SW 1271 (cell line): ENCODE measurements at places on chromosomes 3 and 15.

DNA sequence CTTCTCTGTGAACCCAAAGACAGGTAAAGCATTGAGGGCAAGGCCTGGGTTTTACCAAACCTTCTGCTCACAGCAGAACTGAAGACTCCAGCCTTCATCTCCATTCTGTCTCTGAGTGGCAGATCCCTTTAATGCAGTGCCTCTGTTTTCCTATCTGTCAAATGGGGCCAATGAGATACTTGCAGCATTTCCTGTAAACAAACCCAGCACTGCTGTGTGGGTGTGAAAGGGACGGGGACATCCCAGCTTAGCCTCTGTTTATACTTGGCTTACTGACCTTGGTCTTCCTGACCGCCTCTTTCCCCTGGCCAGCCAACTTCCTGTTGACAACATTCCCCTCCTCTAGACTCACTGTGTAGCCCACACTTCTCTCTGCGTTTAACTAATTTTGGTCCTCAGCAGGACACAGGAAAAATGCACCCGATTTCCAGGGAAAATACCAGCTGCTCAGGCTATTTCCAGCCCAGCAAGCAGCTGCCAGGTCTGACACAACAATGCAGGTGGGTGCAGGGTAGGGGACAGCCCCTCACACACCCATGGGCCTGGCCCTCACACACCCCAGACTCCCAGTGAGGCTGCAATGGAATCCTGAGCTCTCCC is 105.9 kb upstream of the HERC1 start:
- no peak for DNase-seq

- DNase-seq, result no peak
These were observed 104.5 kb downstream of the VGLL4 start for GRCh38 chr3:11539218-11539617.

- DNase-seq, result no peak
These were observed 621 bp upstream of the PARP6 start for GRCh38 chr15:72272997-72273352.

GRCh38 chr3:197501496-197501878 is 54.3 kb downstream of the BDH1 start:
- DNase-seq, result peak; percentile 52

- DNase-seq, result no peak
These were observed 9.2 kb upstream of the PGPEP1L start for GRCh38 chr15:99016680-99017321.

- no peak for DNase-seq
These were observed 6.7 kb upstream of the PSTPIP1 start for GRCh38 chr15:76987896-76988860.

- no peak for DNase-seq
These were observed 18.5 kb downstream of the CNOT10 start for GRCh38 chr3:32703491-32703972.

DNA sequence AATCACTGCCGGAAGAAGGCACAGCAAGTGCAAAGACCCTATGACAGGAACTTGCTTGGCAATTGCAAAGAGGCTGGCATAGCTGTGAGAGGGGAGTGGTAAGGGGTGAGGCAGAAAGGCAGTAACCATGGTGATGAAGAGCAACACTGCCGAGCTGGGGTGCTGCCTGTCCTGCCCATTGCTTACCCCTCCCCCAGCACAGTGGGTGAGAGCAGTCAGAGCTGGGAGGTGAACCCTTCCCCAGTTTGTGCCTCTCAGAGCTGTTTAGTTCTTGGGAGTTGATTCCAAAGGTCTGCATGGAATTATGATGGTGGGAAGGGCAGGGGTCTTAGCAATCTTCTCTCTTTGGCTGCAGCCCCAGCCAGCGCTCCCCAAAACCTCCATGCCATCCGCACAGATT is 8.8 kb downstream of the TYRO3 start:
- DNase-seq, result no peak

DNA sequence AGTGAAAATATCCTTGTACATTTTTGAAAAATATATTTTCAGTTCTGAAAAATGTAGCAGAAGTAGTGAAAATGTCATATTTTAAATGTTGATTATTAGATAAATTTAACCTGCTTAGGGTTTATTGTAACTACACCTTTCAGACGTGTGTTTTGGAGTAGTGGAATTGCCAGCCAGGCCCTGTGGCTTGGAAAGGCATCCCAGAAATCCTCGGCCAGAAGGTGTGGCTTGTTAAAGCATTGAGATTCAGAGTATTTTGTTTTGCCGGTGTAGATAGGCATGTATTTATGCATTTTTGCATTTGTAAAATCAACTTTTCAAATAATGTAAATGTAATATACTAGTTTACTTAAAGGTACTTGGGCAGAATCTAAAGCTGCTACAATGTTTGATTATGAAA is 7.0 kb downstream of the EBLN2 start:
- no peak for DNase-seq

DNA sequence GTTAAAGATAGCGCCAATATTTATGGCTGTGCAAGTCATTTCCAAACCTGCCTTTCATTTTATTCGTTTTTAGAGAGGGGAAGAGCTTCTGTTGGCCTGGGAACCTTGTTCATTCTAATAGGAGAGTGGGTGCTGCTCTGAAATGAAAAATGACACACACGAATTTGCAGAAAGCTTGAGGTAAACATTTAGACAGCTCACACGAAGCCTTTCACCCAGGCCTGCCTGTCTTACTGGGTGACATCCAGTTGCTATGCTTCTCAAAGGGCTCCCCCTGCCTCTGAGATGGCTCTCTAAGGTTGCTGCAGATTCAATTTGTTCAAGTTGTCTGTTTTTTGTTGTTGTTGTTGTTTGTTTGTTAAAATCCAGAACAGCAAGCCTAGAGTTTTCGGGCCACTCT is 18.2 kb downstream of the PEX5L start:
- no peak for DNase-seq

GRCh38 chr3:52281981-52282801 is 3.7 kb upstream of the WDR82 start:
- DNase-seq, result no peak

- no peak for DNase-seq
These were observed 69.6 kb upstream of the CTNNB1 start for GRCh38 chr3:41129731-41130130.

DNA sequence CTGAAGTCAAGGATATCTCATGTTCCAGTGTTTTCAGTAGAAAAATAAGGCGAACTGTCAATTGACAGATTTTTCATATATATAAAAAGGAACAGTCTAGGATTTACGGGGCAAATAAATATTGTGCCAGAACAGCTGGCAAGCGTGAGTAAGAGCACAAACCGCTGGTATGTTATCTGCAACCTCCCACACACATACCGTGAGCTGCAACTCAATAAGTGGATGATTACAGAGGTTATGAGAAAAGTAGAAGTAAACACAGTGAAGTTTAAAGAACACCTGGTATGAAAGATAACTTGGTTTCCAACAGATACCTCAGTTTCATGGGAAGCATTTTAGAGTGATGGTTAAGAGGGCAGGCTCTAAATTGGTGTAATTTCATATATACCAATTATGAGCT is 733.4 kb downstream of the TUSC7 start:
- no peak for DNase-seq

DNA sequence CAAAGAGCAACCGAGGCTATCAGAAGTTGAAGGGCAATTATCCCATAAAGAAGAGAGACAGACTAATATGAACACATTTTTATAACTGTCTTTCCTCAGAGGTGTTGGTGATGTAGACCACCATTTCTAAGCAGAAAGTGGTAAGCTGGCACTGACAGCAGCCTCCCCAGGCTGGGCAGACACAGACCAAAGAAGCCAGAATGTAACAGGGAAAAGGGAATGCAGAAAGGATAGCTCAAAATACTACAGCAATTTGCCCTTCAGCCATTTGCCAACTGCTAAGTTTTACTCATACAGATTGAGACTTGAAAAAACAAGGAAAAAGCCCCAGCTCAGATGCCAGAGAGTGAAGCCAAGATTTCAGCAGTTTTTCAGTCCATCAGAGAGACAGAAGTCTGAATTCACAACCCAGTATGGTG is 73.5 kb upstream of the ABI3BP start:
- DNase-seq, result no peak

- DNase-seq, result no peak
These were observed 162.7 kb downstream of the GMNC start for GRCh38 chr3:190699776-190700175.

- DNase-seq, result no peak
These were observed 576.7 kb downstream of the MFSD1 start for GRCh38 chr3:159378396-159379194.

GRCh38 chr3:123424999-123425712 is 23.7 kb downstream of the ADCY5 start:
- no peak for DNase-seq

DNA sequence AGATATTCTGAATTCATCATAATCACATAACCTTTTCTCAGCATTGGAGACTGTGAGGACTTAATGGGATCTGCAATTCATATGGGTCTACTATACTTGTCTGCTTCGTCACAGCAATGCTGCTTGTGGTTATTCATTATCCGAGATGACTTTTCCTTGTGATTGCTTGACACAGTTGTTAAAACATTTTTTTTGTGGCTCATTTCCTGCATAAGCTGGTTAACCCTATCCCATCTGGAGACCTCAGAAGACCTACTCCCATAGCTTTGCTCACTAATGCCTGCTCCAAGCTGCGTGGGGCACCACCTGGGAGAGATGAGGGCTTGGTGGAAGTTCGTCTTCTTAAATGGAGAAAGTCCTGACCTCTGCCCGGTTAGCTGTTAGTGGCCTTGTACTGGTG is 360.8 kb downstream of the CHST2 start:
- DNase-seq, result no peak
